ENCODE measurements at places on chromosomes 1 and 21.

DNA sequence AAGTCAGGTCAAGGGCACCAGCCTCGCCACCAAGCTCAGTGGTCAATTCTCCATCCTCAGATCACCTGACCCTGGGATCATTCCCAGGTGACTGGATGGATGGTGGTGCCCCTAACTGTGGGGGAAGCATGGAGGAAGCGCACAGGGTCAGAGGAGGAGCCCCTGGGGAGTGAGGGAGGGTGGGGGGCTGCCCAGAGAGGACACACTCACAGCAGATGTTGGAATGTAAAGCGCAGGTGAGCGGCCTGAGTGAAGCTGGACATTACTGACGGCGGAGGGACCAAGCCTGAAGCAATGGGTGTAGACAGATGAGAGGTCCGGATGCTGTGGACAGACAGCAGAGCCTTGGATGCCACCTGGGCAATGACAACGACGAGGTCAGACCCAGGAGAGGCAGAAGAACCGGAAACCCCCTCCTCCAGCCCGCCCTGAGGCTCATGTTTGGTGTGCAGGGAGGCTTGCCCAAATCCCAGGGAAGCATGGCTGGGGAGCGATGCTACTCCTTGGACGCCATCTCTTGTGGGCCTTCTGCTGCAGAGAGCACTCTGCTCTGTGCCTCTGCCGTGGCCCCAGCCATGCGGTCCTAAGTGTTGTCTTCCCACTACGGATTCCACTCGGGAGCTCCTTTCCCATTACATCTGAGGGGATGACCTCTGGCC is 5.7 kb upstream of the CPLANE2 start:
- DNase-seq = no peak

DNA sequence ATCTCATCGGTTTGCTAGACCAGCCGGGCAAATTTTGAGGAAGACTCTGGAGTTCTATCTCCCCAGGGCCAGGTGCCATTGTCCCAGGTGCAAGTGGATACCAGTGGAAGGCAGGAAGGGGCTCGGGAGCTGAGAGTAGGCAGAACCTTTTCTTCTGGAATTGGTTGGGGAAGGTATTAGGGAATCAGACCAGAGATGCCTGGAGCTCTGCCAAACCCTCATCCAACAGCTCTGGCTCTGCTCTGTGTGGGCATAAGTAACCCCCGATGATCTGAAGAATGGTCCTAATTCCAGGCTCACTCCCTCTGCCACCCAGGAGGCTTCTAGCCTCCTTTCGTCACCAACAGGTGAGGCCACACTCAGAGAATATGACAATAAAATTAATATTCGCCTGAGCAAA is 69.9 kb downstream of the PGBD5 start:
- DNase-seq = no peak

DNA sequence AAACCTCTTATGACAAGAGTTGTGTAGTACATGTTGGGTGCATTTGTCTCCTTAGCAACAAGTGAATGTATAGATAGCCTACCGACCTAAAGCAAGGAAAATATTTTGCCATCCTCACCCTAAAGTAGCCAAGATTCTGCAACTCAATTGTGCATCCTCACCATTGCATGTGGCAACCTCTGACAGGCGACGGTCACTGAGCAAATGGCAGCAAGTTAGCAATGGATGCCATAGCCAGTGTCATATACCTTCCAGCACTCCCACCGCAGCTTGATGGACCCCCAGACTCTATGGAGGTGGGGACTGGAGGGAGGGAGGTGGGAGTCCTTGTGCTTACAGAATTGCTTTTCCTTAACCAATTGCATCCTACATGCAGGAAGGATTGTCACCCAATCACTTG is 17.0 kb downstream of the PROX1 start:
- no peak for DNase-seq

DNA sequence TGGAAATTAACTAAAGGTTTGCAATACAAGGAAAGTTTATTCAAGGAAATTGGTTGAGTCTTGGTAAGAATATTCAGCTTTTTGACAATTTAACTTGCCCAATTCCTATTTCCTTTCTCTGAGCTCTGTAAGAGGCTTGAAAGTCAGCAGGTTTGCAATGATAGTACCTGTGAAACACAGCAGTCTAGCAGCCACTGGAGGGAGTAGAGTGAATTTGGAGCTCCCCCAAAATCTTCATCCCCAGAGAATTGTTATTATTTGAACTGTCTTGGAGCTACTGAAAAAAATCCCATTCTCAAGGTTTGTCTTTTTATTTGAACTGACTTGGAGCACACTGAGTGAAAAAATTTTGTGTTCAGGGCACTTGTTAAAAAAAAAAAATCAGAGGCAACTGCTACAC is 654.2 kb upstream of the PKN2 start:
- DNase-seq = no peak

DNA sequence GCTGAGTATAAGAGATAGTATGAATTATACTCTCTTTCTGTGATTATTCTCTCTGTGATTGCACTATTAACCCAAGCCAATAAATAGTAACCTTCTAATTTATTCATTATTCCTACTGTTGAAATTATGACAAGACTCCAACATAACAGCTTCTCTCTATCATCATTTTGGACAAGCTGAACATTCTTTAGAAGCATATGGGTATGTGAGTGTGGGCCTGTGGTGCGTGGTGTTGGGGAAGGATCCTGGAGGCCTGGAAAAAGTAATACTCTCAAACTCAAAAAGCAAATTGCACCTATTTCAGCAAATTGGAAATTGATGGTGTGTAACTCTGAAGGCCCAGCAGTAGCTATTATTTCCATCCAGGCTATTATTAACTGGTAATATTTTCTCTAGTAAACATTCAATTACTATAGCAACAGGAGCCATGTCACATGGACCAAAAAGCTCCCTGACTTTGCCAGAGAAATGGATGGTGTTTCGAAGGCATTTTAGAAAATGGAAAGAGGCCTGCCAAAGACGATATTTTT is 502.8 kb downstream of the LTN1 start:
- no peak for DNase-seq

DNA sequence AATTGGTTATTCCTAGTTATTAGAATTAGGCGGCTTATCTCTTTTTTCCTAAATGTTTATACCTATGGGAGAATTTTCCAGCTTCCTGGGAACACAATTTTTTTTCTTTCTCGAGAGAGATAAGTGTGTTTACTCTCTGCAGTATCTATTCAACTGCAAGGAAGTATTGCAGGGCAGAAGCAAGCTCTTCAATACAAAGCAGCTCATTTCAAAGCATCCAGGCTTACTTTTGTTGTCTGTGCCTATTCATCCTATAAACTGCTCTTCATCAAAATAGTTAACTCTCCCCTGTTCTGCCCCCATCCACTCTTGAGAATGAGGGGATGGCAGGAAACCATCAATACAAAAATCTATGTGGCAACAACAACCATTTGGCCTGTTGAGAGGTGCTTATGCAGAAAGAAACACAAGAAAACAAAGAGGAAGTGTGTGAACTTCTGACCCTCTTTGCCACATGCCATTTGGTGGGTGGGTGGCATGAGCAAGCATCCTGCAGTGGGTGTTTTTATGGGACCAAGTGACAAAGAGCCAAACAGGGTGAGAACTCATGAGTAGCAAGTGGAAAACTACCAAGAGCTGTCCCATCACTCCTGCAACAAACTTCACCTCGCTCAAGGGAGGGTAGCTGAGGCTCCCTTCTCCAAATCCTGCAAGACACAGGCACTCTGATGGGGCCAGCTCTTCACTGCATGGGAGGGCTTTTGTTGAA is 50.6 kb upstream of the MRPS6 start:
- no peak for DNase-seq

DNA sequence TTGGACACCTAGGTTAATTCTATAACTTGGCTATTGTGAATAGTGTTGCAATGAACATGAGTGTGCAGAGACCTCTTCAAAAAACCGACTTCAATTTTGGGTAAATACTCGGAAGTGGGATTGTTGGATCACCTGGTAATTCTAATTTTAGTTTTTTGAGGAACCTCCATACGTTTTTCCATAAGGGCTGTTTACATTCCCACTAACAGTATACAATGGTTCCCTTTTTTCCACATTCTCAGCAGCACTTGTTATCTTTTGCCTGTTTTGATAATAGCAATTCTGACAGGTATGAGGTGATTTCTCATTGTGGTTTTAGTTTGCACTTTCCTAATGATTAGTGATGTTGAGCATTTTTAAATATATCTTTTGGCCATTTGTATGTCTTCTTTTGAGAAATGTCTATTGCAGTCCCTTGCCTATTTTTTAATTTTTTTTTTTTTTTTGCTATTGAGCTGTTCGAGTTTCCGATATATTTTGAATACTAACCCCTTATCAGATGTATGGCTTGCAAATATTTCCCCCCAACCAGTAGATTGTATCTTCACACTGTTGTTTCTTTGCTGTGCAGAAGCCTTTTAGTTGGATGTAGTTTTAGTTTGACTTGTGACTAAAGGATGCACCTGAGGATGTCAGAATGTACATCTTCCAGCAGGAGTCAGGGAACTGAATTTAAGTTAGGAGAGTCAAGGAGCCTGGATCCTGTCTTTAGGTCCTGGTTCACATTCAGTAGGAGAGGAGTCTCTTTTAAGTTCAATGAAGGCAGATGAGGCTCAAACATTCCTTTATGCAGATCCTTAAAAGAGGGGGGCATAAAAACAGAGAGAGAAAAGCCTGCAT is 120.0 kb downstream of the S1PR1 start:
- no peak for DNase-seq

GRCh38 chr1:83819436-83819835 is 179.5 kb downstream of the TTLL7 start:
- no peak for DNase-seq

- DNase-seq = no peak
Observed at GRCh38 chr1:116243333-116244054, 129.6 kb upstream of the ATP1A1 start.

DNA sequence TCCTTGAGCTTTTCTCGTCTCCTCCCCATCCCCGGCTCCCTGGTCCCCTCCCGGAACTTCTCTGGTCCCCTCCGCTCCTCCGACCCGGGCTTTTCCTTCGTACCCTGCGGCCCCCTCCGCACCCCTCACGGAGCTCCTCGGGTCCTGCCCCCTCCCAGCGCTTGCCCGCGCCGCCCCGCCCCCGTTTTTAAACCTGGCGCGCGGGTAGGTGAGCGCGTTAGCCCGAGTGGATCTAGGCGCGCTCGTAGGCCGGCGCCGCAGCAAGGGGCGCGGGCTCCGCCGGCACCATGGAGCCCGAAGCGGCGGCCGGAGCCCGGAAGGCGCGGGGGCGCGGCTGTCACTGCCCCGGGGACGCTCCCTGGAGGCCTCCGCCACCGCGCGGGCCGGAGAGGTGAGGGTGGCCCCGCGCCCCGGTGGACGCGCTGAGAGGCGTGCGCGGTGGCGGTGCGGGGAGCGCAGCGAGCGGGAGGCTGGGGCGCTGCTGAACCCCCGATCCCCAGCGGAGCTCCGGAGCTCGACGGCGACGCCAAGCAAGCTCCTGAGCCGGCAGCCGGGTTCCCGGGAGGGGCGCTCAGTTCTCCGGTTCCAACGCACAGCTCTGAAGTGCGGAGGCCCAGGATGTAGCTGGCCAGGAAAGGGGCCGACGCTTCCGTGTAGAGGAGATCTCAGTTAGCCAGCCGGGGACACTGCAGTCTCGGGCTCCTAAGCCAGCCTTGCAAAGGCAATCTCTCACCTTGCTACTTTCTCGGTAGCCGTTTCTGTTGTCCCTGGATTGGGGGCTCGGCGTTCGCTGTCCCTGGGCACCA is at the start of gene RIPPLY3:
Gene RIPPLY3, plus strand, starts transcription at position 217 of the 806 bp plus-strand sequence. Its CDS starts 71 bp downstream, at position 288.
- DNase-seq = no peak

DNA sequence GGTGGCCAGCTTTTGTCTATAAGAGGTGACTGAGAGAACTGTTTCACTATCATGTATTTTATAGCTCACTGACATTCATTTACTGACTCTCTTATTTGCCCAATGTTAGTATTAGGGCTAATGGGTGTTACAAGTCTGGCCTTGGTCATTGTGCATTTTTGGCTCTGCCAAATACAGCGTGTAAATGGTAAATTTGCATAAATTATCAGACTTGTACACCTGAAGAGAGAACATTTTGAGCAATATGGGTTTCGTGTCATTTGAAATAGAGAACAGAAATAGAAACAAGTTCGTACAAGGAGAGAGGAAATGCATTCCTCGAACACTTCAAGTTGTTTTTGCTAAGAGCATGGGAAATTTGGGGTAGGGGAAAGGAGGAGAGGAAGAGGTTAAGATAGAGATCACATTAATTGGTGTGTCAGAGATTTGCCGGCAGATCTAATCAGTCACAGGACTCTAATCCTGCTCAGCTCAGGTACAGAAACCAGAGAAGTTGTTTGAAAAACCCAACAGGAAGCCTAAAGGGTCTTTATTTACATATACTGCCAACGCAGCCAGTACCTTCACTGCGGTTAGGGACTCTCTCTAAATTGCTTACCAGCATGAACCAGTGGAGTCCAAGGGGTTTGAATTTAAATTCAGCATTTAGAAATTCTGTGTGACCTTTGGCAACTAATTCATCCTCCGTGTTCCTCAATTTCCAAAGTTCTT is 261.5 kb downstream of the GPATCH2 start:
- no peak for DNase-seq

DNA sequence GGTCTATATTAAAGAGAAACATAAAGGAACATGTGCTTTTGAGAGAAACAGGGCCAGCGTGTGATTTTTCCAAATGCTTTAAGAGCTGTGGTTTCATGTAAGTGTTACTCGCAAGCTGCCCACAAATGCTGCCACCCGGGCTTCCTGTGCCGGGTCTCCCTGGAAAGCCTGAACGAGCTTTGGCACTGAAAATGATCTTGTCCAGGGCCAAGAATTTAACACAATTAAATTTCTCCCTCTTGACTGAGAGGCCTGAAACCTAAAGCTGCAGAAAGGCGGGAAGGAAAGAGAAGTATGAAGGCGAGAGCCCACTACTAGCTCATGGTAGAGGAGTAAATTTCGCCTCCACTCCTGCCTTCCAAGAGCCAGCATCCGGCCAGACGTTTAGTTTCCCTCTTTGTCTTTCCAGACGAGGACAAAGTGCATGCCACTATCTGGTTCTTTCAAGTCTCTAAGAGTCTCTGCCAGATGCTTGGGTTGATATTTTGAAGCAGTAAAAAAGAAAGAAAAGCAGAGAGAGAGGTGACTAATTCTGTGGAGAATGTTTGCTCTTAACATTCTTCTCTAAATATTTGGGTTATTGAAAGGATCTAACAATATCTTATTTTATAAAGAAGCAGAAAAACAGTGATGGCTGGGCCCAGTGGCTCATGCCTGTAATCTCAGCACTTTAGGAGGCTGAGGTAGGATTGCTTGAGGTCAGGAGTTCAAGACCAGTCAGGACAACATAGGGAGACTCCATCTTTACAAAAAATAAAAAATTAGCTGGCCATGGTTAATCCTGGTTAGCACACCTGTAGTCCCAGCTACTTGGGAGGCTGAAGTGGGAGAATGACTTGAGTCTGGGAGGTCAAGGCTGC is 100.0 kb upstream of the HNRNPU start:
- peak; percentile 34 for DNase-seq

GRCh38 chr1:66373157-66373591 is 160.8 kb upstream of the SGIP1 start:
- no peak for DNase-seq

DNA sequence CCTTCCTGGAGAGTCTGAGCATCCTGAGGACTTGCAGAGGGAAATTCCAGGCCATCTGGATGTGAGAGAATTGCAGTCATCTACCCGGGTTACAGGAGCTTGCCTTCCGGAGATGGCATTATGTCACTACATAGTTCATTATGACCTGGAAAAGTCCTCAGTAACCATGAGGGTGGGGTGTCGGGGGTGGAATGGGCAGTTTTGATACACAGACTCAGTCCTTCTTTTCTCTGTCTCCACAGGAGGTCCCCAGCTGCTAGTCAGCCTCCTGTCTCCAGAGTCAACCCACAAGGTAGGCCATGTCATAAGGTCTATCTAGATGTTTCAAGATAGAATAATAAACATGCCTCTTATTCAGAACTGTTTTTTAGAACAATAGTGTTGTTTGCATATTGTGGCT is 268.2 kb upstream of the SGIP1 start:
- no peak for DNase-seq

All from HepG2 (cell line).